ENCODE measurements at places on chromosomes 16 and 17. TPM values are rescaled to one million over a fixed set of nuclear protein-coding genes. Genes with fewer than 3 reads are reported as not detected.

DNA sequence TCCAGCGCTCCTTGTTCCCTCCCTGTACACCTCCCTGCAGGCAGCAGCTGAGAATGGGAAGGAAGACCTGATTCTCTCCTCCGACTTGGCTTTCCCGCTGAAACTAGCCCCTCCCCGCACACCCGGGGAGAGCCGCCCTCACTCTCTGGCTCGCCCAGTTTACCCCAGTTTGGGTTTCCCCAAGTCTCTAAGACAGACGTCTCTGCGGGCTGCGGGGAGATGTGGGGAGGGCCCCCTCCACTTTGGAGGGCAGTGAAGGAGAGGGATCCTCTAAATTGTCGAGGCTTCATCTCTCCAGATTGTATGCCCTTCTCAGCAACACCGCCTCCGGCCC is 797 bp downstream of the GRB7 start:
- peak overlapping the region; percentile 98 for H3K27ac ChIP-seq
- H3K4me1 ChIP-seq: peaks cover 26% of the 10 kb centered on the region
- peak overlapping the region; percentile 97 for H3K4me3 ChIP-seq
- DNase-seq: no peak

DNA sequence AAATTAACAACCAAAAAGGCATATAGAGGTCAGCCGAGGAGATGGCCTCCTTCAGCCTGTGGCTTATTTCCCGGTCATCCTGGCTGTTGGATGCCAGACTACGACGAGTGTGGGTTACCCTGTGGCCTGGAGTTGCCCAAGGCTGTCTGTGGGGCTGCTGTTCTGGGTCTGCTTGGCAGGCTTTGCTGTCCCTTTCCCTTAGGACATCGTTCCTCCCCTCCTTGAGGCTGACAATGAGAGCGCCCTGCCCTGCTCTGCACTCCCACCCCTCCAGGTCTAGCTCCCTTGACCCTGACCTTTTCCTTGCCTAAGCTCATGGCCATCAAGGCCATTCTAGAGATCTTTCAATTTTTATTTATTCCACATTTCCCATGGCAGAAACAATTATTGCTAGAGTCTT is 1.9 kb upstream of the CBFB start:
- H3K4me3 ChIP-seq: peak overlapping the region; percentile 56
- H3K27ac ChIP-seq: peak overlapping the region; percentile 50
- DNase-seq: peak; percentile 40
- H3K27me3 ChIP-seq: peaks cover 3% of the 10 kb centered on the region

- H3K4me1 ChIP-seq: no peaks in the 10 kb centered on the region
- no peak for DNase-seq
- H3K36me3 ChIP-seq: no peaks in the 10 kb centered on the region
- peak overlapping the region; percentile 45 for H3K4me3 ChIP-seq
Measured at GRCh38 chr16:76676356-76676755, 399.2 kb downstream of the CNTNAP4 start.

- DNase-seq: peak; percentile 86
- no peaks in the 10 kb centered on the region for H3K36me3 ChIP-seq
- peak overlapping the region; percentile 51 for H3K27ac ChIP-seq
- no peak overlapping the region for H3K4me3 ChIP-seq
- peaks cover 21% of the 10 kb centered on the region for H3K4me1 ChIP-seq
Measured at GRCh38 chr17:77734371-77735080, 224.0 kb upstream of the TNRC6C start.

- H3K36me3 ChIP-seq: no peaks in the 10 kb centered on the region
- no peak for DNase-seq
- H3K4me1 ChIP-seq: no peaks in the 10 kb centered on the region
Measured at GRCh38 chr17:12287953-12288352, 267.3 kb downstream of the MAP2K4 start.

DNA sequence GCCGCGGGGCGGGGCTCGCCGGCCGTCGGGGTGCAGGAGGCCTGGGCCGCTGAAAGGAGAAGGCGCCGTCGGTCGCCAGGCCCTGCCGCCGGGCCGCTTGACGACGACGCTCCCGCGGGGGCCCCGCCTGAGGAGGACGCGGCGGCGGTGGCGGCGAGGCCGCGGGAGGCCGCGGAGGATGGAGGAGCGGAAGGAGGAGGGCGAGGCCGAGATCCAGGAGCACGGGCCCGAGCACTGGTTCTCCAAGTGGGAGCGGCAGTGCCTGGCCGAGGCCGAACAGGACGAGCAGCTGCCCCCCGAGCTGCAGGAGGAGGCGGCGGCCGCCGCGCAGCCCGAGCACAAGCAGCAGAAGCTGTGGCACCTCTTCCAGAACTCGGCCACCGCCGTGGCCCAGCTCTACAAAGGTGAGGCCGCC is 430 bp downstream of the HAPSTR1 start:
- peak overlapping the region; percentile 60 for H3K4me3 ChIP-seq
- H3K4me1 ChIP-seq: peaks cover 23% of the 10 kb centered on the region
- DNase-seq: peak; percentile 74
- peaks cover 14% of the 10 kb centered on the region for H3K27me3 ChIP-seq
- no peak overlapping the region for H3K27ac ChIP-seq
- peaks cover 24% of the 10 kb centered on the region for H3K36me3 ChIP-seq

GRCh38 chr17:48194097-48194550 is 86.6 kb downstream of the SNX11 start:
- no peak for DNase-seq
- H3K27me3 ChIP-seq: peaks cover 39% of the 10 kb centered on the region
- H3K4me1 ChIP-seq: peaks cover 18% of the 10 kb centered on the region
- H3K4me3 ChIP-seq: no peak overlapping the region
- no peaks in the 10 kb centered on the region for H3K36me3 ChIP-seq

DNA sequence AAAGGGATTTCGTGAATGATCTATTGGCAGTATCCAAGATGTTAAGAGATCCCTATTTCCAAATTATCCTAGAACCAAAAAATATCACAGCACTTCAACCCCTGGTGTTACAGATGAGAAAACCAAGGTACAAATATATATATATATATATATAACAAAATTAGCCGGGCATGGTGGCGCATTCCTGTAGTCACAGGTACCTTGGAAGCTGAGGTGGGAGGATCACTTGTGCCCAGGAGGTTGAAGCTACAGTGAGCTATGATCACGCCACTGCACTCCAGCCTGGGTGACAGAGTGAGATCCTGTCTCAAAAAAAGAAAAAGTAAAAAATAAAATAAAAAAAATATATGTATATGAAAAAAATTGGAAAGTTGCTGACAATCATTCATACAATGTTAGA is 637 bp upstream of the CLN3 start:
- no peaks in the 10 kb centered on the region for H3K36me3 ChIP-seq
- H3K4me1 ChIP-seq: peaks cover 4% of the 10 kb centered on the region
- no peak for DNase-seq
- peak overlapping the region; percentile 98 for H3K4me3 ChIP-seq
- H3K27me3 ChIP-seq: peaks cover 3% of the 10 kb centered on the region

- DNase-seq: peak; percentile 94
- peak within 1 kb of the TSS; percentile 92 for H3K4me3 ChIP-seq
- H3K4me1 ChIP-seq: peaks cover 24% of the 10 kb centered on the region
- H3K36me3 ChIP-seq: peaks cover 18% of the 10 kb centered on the region
- peak within 1 kb of the TSS; percentile 87 for H3K27ac ChIP-seq
Measured at GRCh38 chr16:30445408-30446202, at the start of gene SEPHS2. Gene SEPHS2, minus strand, starts transcription at chr16:30445874. Its CDS starts 147 bp downstream, at chr16:30445727.

GRCh38 chr17:74566132-74566753 is 1.1 kb downstream of the CD300H start:
- no peak overlapping the region for H3K27ac ChIP-seq
- H3K36me3 ChIP-seq: no peaks in the 10 kb centered on the region
- H3K4me1 ChIP-seq: no peaks in the 10 kb centered on the region
- no peak overlapping the region for H3K4me3 ChIP-seq
- peaks cover 57% of the 10 kb centered on the region for H3K27me3 ChIP-seq

DNA sequence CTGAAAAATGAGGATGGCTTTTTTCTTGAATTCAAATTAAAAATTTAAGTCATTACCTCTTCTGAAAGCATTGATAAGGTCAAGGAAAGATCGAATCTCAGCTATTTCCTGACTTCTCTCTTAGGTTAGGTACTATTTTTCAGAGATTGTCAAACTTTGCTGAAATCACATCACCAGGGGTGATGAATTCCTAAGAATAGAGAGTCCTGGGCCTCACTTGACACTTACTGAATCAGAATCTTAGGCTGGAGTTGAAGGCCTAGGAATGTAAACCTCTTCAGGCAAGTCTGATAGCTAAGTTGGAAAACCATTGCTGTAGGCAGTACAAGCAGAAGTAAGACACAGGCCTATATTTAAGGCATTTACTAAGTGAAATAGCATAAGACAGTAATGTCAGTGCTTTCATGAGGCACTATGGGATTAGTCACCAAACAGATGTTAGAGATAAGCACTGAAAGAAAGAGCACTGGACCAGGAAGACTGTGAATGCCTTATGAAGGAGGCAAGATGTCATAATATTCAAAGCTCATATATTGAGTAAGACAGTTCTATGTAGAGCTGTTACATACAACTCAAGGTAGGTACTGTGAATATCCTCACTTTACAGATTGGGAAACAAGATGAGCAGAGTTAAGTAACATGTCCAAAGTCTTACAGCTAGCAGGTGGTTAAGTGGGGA is 21.5 kb downstream of the DCAF7 start:
- H3K4me3 ChIP-seq: no peak overlapping the region
- no peak overlapping the region for H3K27ac ChIP-seq
- H3K4me1 ChIP-seq: peaks cover 11% of the 10 kb centered on the region
- H3K27me3 ChIP-seq: no peaks in the 10 kb centered on the region
- peaks cover 11% of the 10 kb centered on the region for H3K36me3 ChIP-seq
- DNase-seq: no peak

DNA sequence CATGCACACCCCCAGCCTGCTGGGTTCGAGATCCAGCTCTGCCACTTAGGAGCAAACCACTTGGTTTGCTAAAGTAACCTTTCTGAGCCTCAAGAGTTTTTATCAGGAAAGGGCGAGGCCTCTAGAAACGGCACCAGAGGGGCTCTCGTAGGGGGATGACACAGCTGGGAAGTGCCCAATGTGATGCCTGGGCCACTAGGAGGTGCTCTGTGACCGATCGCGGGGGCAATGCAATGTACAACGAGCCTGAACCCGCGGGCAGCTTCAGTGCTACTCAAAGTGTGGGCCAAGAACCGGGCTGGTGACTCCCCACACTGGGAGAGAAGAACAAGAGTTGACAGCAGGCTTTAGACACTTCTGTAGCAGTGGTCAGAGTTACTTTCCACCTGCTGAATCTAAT is 9.4 kb downstream of the C16orf89 start:
- no peak overlapping the region for H3K27ac ChIP-seq
- no peak for DNase-seq
- no peaks in the 10 kb centered on the region for H3K4me1 ChIP-seq
- H3K36me3 ChIP-seq: no peaks in the 10 kb centered on the region
- H3K27me3 ChIP-seq: peaks cover 24% of the 10 kb centered on the region
- H3K4me3 ChIP-seq: no peak overlapping the region

DNA sequence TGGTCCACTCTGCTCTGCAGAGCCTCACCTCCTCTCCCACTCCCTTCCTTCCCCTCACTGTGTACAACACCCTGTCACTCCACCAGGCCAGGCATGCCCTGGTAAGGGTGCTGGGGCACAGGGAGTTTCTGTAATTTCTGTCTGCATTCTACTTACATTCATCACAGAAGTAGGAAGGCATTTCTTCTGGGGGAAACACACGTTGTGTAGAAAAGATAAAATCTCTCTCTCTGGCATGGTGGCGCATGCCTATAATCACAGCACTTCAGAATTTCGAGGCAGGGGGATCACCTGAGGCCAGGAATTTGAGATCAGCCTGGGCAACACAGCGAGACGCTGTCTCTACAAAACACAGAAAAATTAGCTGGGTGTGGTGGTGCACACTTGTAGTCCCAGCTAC is 27.0 kb downstream of the WNT3 start:
- DNase-seq: no peak
- peak overlapping the region; percentile 41 for H3K4me3 ChIP-seq
- H3K27ac ChIP-seq: peak overlapping the region; percentile 63
- H3K4me1 ChIP-seq: peaks cover 10% of the 10 kb centered on the region

GRCh38 chr17:8369944-8370343 is 6.6 kb downstream of the KRABD2 start:
- peaks cover 5% of the 10 kb centered on the region for H3K4me1 ChIP-seq
- H3K27ac ChIP-seq: no peak overlapping the region
- no peak overlapping the region for H3K4me3 ChIP-seq
- no peaks in the 10 kb centered on the region for H3K27me3 ChIP-seq
- no peak for DNase-seq

DNA sequence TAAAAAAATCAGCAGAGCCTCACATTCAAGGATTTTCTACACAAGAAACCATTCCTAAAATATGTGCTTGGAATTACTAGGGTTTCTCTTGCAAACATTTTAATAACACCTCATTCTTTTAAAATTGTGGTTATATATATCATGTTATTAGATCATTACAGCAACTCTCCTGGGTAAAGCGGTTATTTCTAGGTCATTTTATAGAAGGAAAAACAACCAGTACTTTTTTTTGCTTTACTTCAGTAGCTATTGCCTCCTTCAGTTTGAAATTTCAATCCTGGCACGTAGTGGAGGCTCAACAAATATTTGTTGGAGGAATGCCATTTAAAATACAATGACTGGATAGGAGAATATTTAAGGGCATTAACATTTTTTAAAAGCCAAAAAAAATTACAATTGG is 220.6 kb downstream of the CDRT15L2 start:
- H3K27me3 ChIP-seq: no peaks in the 10 kb centered on the region
- no peak overlapping the region for H3K27ac ChIP-seq
- H3K36me3 ChIP-seq: no peaks in the 10 kb centered on the region
- no peak for DNase-seq
- no peaks in the 10 kb centered on the region for H3K4me1 ChIP-seq

- no peak for DNase-seq
- peaks cover 19% of the 10 kb centered on the region for H3K4me1 ChIP-seq
- H3K4me3 ChIP-seq: no peak overlapping the region
Measured at GRCh38 chr17:79137015-79137788, 62.6 kb downstream of the ENGASE start.

GRCh38 chr16:28009586-28010373 is 53.7 kb downstream of the GSG1L start:
- H3K27ac ChIP-seq: no peak overlapping the region
- H3K36me3 ChIP-seq: no peaks in the 10 kb centered on the region
- H3K4me1 ChIP-seq: peaks cover 15% of the 10 kb centered on the region
- H3K4me3 ChIP-seq: no peak overlapping the region
- no peak for DNase-seq
- peaks cover 10% of the 10 kb centered on the region for H3K27me3 ChIP-seq

- H3K27me3 ChIP-seq: peaks cover 23% of the 10 kb centered on the region
- no peaks in the 10 kb centered on the region for H3K36me3 ChIP-seq
- H3K4me1 ChIP-seq: no peaks in the 10 kb centered on the region
Measured at GRCh38 chr17:6818938-6819337, 12.6 kb downstream of the TEKT1 start.

- H3K27me3 ChIP-seq: peaks cover 12% of the 10 kb centered on the region
- H3K27ac ChIP-seq: no peak overlapping the region
- H3K36me3 ChIP-seq: no peaks in the 10 kb centered on the region
- no peak for DNase-seq
- no peak overlapping the region for H3K4me3 ChIP-seq
- no peaks in the 10 kb centered on the region for H3K4me1 ChIP-seq
Measured at GRCh38 chr17:63949576-63950250, 17.6 kb upstream of the CD79B start.

Gene HS3ST4
- 3.6 TPM for total RNA-seq

Gene CDH11
- 34.5 TPM for total RNA-seq

Gene DNAH3
- 0.24 TPM for total RNA-seq

Gene QRICH2
- total RNA-seq: 3.9 TPM

Gene BAIAP3
- 5.0 TPM for total RNA-seq

Gene ADAP2
- total RNA-seq: 2.6 TPM

Gene PHOSPHO1
- not detected for total RNA-seq

Gene ZG16
- 1.5 TPM for total RNA-seq

Gene FSCN2
- 3.8 TPM for total RNA-seq

Gene CENPT
- total RNA-seq: 67.6 TPM
